ENCODE measurements at places on chromosomes 3 and 15. TPM values are rescaled to one million over a fixed set of nuclear protein-coding genes. Genes with fewer than 3 reads are reported as not detected.

DNA sequence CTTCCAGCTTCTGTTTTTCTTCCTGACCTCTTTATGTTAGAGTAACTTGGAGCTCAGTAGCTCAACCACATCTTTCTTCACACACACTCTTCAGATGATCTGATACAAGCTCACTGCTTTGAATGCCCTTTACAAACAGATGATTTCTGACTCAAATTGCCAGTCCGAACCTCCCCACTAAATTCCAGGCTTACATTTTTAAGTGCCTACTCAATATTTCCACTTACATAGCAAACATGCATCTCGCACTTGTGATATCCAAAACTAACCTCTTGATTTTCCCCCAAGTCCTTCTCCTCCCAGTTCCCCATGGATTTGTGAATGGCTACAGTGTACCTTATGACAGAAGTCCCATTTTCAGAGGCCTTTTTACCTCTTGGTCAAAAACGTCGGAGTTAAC, 139.1 kb downstream of the GBE1 start:
- DNase-seq, result no peak

DNA sequence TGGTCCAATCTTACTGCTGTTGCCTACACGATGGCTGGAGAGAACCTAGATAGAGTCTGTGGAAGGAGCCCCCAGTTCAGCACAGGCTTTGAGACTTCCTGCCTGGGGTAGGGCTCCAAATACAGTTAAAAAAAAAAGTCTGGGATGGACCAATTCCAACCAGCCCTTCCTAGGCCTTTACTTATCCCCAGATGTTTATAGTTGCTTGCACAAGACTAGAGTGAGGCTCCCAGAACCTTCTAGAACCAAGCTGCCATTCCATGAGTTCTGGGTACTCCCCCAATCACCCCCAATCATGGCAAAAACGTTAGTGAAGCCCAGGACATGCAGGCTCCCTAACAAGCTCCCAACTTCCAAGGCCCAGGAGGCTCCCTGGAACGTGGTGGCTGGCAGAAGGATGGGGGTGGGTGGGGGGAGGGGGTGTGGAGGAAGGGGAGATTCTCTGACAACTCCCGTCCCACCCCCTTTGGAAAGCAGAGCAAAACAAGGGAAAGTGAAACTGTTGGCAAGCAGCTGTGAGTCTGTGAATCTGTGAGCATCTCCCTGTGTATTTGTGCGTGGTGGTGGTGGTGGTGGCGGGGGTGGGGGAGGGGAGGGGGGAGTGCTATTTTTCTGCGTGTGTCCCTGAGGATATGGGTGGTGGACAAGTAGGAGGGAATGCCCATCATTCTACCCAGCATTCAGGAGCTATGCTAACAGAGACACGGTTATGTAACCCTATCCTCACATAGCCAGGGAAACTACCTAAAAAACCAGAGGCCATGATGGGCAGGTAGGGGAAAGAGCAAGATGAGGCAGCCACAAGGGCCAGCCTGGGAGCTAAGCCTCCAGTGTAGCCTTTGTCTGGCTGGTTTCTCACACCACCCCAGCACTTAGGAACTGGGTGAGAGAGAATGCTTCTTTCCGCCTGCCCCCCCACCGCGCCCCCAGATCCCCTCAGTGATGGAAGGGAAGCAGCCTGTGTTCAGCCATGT, 2.0 kb downstream of the MST1R start:
- no peak for DNase-seq

DNA sequence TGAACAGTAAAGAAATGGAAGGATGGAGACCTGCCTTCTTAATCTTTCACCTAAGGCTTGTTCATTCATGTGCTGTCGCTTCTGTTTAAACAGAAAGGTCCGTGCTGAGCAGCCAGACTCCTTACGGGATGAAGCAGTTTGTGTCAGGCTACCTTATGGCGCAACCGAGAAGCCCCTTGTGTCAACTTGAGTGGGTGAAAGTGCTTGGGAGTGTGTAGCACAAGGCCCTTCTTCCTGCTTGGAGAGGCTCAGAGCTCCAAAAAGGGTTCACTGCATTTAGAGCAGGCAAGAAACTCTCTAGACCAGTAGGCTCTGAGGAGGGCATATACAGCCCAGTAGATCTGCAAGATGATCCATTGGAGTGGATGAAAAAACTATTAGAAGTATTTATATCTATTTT, 16.0 kb downstream of the CAPN3 start:
- no peak for DNase-seq

- DNase-seq, result no peak
Measured at GRCh38 chr15:99613481-99613880, 47.7 kb downstream of the MEF2A start.

DNA sequence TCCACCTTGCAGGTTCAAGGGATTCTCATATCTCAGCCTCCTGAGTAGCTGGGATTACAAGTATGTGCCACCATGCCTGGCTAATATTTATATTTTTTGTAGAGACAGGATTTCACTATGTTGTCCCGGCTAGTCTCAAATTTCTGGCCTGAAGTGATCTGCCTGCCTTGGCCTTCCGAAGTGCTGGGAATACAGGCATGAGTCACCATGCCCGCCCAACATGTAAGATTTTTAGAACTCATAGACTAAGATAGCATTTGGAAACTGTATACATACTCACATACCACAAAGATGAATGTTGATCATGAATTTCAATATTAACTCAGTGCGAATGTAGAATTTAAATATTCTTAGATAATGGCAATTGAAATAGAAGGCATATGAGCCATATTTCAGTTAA, 718.9 kb downstream of the NLGN1 start:
- no peak for DNase-seq

DNA sequence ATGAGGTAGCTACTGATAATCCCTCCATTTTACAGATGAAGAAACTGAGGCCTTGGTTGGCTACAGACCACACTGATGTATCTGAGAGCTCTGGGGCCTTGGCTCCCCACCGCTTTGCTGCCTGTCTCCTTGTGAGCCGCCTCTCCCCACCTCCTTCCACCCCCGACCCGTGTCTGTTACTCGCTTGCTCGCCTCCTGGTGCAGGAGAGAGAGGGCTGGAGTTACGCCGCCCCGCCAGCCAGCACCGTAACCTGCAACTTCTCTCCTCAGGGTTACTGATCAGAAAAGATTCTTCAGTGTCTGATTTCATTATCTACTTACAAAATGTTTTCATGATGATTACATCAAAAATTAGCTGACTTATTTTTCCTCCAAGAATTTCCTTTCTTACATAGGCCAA, 34.1 kb downstream of the TM2D3 start:
- no peak for DNase-seq

- DNase-seq, result peak; percentile 80
Measured at GRCh38 chr3:100954990-100955389, 38.2 kb downstream of the ABI3BP start.

Gene GABPB1
- 11.4 TPM for total RNA-seq

Gene EPHB3
- total RNA-seq, result 1.8 TPM

Gene CDC25A
- 0.28 TPM for total RNA-seq
